ENCODE measurements at places on chromosomes 1 and 21.
A peak's percentile ranks its signal among the peaks of the same experiment; 100 is the strongest.

- DNase-seq: no peak
Measured at GRCh38 chr1:232985882-232986526, 35.6 kb downstream of the NTPCR start.

- DNase-seq: no peak
Measured at GRCh38 chr1:89356658-89357400, 7.0 kb upstream of the GBP6 start.

DNA sequence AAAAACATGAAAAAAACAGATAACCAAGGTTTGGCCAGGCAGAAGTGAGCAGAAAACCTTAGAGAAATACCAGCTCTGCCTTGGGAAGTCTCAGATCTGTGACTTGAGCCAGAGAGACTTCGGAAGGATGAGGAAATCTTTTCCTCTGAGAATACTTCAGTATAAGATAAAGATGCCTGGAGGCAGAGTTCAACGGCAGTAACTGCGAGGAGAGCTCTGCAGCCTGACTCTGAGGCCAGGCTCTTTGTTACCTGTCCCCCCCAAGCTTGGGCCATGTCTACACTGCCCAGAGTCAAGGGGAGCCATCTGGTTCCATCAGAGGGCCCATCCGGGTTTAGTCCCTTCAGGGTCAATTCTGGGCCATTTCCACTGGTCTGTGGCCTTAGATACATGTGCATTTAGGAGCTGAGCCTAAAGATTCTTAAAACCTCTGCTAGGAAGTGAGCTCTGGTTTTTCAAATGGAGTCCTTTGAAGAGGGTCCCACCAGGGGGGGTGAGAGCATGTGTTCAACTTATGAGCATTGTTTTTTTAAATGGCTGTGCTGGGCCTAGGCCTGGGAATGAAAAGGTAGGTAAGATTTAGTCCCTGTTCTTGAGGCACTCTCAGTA, 8.7 kb downstream of the KIRREL1 start:
- DNase-seq: no peak

GRCh38 chr1:11132563-11133293, 33.1 kb upstream of the EXOSC10 start:
- no peak for DNase-seq

DNA sequence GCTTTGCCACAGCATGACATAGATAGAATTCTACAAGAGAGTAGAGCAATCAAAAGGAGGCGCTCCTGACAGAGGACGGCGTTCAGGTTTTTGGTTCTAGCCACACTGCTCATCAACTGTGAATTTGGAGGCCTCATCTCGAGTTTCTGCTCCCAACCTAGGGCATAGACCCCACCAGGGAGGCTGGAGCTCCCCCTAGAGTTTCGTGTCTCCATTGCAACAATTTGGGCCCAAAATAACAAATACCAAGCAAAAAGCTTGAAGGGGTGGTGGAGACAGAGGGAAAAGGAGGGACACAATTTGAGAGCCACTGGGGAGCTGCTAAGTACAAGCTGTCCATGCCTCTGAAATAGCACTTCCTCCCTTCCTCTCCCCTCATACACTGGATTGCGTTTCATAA, 297.0 kb downstream of the GPATCH2 start:
- DNase-seq: peak; percentile 8

DNA sequence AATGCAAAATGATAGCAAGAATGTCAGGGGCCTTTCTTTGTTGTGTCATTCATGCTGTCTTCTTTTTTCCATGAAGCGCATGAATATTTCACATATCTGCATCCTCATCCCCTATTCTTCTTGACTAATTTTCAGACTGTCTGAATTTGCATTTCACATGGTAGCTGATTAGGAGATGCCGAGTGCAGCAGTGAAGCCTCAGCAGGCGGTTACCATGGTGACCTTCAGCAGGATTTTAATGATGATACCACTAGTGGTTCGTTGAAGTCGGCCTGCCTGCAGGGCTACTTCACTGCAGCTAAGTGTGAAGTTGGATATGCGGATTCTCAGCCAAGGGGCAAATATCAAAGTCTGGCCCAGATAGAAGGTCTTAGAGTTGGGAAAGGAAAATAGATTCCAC, 141.8 kb downstream of the NEK7 start:
- no peak for DNase-seq

GRCh38 chr1:230345139-230345885, 80.8 kb downstream of the PGBD5 start:
- no peak for DNase-seq

GRCh38 chr1:40808909-40809308, 25.3 kb downstream of the KCNQ4 start:
- no peak for DNase-seq

GRCh38 chr1:209924390-209924789, 13.6 kb upstream of the SYT14 start:
- DNase-seq: no peak

DNA sequence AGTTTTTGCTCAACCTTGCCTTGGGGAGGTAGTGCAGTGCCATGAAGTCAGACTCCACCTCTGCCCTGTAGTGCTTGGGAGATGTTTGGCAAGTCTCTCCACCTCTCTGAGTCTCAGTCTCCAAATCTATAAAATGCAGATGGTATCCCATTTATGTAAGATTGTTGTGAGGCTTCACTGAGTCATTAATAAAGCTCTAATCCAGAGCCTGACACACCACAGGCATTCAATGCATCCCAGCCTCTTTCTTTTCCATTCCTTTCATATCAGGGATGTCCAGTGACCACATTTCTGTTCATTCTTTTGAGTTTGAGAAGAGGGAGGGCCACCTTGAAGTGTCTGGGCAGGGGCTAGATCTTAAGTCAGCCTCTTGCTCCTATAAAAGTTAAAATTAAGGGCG, 37.6 kb upstream of the LMO4 start:
- DNase-seq: no peak
